ENCODE measurements at places on chromosomes 1 and 21.
A peak's percentile ranks its signal among the peaks of the same experiment; 100 is the strongest.

GRCh38 chr21:41211060-41211805, 43.3 kb downstream of the BACE2 start:
- DNase-seq: no peak

DNA sequence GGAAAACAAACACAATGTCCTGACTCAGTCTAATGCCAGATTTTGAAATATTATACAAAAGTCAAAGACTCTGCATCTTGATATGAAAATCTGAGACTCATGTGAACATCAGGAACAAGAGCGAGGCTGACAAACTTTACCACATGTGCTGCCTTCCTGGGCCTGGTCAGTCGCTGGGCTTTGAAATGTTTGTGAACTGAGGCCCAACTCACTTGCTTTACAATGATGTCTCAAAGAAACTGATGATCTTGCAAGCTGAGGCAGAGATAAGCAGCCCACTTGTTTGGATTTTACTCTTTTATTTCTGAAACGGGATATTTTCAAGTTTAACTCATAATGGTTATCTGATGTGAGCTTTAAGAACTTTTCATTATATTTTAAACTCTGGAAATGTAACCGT, 2.1 kb downstream of the BCAR3 start:
- no peak for DNase-seq

- DNase-seq: no peak
Measured at GRCh38 chr1:236326432-236326831, 44.7 kb upstream of the ERO1B start.

DNA sequence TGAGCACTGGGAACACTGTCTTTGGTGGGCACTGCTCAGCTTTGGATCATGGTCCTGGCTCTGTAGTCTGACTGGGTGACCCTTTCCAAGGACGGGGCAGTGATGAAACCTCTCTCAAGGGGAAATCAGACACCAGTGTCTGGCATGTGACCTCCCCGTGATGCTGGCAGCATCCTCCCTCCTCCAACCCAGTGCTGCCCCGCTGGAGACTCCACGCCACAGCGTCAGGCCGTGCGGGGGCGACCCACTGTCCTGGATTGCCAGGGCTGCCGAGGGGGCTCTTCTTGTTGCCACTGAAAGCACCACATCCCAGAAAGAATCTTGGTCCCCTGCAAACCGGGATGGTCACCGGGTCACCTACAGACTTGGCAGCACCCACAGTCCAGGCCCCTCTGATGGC, 146.4 kb upstream of the ARHGEF16 start:
- no peak for DNase-seq

DNA sequence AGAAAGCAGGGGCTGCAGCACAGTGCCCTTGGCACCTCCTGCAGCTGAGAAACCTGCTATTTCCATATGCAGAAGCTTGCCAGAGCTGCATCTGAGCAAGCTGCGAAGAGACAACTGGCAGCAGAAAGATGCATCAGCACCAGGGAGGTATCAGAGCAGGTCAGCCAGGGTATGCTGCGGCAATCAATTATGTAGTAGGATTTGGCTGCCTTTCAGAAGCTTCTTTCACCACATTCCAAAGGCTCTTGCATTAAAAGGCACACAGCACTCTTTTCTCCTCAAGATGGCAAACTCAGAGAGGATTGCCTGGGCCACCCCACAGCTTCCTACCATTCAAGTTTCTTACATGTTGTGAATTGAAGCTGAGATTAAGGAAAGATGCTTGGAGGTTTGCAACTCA, 47.6 kb upstream of the RAP1A start:
- DNase-seq: no peak

GRCh38 chr1:187070076-187070475, 241.3 kb downstream of the PLA2G4A start:
- no peak for DNase-seq

DNA sequence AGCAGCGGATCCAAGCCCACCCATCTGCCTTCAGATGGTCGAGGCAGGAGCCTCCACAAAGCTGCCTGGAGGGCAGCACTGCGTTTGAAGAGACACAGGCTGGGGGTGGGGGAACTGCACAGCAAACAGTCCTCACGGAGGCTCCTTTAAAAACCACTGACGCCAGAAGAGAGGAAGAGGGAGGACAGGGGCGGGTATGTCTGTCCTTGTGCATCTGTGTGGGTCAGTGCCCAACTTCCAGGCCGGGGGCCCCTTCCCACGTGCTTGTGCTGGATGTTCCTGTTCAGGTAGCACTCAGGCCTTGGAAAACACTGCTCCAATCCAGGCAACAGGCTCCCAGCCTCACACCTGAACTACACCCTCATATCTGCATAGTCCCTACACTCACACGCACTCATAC, 7.7 kb downstream of the AHDC1 start:
- DNase-seq: no peak

GRCh38 chr1:18299441-18300338, 181.0 kb upstream of the KLHDC7A start:
- peak; percentile 42 for DNase-seq

DNA sequence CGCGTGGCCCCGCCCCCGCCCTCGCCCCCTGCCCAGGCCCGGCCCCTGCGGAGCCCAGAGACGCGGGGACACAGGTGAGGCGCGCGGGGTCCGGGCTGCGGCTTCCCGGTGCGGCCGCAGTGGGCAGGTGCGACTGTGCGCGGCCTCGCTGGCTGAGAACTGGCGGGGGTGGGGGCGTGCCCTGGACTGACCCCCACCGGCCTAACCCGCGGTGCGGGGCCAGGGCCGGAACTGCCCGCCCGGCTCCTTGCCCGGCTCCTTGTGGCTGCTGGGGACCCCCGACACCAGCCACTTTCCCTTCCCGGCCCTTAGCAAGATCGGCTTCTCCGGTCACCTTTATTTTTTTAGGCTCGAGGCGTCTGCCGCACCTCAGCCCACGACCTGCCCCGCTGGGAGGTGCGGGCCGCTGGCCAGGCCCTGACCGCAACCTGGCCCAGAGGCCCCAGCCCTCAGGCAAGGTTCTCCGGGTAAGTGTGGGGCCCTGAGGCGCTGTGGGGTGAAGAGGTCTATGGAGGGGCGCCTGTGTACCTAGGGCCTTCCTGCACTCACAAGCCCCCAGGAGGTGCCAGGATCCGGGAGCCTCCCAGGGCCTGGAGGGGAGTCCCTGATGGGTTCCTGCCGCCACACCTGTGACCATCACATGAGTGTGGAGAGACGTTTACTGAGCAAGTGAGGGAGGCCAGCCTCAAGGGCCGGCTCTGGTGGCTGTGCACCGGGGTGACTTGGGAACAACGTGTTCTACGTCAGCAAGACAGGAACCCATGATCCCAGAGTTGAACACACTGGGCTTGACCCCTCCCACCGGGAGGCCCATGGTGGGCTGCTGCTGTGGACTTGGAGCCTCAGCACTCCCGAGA, at the start of gene SMIM1:
Gene SMIM1 (plus strand): TSS at position 35 of the 857 bp plus-strand sequence. CDS start 2,625 bp downstream, outside the sequence.
- no peak for DNase-seq

DNA sequence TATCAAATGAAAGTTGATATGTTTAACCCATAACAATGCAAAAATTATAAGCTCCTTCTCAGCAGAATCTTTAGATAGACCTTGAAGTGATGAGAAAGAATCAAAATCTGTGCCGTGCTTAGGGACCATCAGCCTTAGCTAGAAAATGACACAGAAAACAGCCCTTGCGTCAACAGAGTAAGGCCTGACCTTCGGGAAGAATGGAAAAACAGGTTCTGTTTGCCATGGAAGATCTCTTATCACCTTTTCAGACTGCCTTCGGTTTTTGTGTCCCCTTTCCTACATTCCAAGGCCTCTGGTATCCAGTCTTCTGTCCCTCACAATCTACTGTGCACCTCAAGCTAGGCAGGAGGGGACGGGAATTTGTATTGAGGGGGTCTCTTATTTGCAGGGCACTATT, 37.6 kb upstream of the DPT start:
- DNase-seq: no peak

- peak; percentile 16 for DNase-seq
Measured at GRCh38 chr1:78303620-78304019, 187.2 kb upstream of the PTGFR start.

DNA sequence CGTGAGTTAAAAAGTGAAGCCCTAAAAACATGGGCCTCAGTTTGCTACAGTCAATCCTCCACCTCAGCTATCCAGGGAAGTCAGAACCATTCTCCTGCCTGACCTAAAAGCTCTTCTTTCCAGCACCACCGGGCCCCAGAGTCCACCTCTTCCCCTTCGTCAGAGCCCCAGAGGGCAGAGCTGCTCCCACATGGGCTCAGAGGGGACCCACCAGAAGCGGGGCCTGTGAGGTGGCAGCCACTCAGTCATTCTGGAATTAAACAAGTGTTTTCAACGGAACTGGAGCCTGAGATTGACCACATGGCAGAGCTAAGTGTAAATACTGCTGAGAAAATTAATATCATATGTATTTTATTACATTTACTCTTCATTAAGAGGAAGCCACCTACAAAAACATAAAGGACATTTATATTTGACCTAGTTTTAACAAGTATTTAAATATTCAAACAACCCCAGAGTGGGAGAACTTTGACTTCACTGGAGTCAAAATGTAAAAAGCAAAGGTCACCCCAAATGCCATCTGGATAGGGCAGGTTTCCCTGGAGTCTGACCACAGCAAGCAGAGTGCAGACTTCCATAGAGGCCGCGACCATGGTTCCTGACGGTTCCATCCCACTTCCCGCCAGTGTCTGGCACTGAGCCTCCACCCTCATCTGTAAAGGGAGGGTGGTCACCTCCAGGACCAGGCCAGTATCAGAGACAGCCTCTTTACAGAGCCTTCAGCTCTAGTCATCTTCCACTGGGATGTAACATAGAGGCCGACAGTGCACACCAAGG, 1.8 kb downstream of the SUMO3 start:
- DNase-seq: no peak

DNA sequence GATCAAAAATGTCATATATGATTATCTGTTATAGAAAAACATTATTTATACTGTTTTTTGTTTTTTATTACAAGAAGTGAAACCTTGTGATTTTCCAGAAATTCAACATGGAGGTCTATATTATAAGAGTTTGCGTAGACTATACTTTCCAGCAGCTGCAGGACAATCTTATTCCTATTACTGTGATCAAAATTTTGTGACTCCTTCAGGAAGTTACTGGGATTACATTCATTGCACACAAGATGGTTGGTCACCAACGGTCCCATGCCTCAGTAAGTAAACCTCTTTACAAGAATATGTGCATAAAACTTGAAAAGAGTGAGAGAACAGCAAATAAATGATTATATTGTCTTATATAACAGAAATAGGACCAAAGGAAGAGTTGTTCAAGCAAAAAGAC, 14.5 kb downstream of the CFHR4 start:
- DNase-seq: no peak

DNA sequence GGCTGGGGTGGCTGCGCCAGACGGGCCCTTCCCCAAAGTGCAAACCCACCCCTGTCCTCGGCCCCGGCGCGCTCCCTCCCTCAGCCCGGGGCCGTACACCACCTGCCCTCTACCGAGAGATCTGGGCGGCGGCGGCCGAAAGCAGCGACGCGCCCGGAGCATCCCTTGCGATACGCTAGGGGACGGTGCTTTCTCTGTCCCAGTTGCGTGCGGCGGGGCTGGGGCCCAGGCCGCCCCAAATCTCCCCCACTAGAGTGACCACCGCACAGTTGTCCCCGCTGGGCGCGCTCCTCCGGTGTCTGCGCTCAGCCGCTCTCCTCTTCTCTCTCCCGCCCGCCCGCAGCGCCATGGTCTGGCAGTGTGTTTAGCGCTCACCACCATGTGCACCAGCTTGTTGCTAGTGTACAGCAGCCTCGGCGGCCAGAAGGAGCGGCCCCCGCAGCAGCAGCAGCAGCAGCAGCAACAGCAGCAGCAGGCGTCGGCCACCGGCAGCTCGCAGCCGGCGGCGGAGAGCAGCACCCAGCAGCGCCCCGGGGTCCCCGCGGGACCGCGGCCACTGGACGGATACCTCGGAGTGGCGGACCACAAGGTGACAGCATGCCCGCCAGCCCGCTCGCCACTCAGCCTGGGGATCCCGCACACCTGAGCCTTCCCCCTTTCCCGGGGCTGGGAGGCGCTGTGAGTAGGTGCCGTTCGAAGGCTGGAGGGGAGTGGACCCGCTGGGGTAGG, 1.0 kb downstream of the ST6GALNAC5 start:
- DNase-seq: no peak

- peak; percentile 8 for DNase-seq
Measured at GRCh38 chr1:229075217-229075616, 195.7 kb upstream of the RAB4A start.

DNA sequence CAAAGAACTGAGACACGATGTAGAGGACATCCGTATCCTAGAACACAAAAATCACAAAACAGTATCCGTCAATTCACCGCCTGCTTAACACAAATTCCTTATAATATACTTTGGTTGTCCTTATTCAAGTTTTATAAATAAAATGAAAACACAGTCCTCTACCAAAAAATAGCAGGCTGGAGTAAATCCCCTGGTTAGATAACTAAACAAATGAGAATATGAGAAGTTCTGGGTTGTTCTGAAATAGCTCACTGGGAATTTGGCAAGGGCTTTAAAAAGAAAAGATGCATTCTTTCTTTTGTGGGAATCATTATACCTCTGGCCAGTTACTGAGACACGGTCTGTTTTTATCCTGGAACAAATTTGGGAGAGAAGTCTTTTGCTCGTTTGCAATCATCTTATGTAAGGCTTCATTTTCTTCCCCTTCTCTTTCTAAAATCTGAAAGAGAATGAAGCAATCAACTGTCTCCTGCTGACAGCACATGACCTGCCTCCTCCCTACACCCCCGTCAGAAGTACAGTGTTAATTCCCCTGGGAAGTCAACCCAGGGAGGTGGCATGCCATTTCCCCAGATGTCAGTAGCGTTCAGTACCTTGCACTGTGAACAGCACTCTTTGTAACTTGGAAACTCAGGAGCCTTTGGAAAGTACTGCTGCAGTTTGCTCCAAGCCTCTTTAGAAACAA, 37.1 kb upstream of the RAP1GAP start:
- no peak for DNase-seq

- no peak for DNase-seq
Measured at GRCh38 chr1:39410915-39411436, 80.5 kb upstream of the BMP8A start.

GRCh38 chr1:150876119-150876454, 312 bp downstream of the ARNT start:
- peak; percentile 57 for DNase-seq

DNA sequence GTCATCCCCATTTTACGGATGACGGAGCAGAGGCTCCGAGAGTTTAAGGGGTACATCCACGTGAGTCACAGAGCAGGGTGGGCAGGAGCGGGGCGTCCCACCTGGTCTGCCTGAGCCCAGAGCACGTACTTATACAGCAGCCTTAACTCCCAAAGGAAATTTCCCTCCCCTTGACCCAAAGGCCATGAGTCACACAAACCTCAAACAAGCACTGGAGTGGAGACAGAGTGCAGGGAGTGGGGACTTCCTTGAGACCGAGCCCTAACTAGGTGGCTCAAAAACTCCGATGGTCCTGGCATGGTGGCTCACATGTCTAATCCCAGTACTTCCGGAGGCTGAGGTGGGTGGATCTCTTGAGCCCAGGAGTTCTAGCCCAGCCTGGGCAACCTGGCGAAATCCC, 141.6 kb upstream of the KLHDC7A start:
- DNase-seq: peak; percentile 15

DNA sequence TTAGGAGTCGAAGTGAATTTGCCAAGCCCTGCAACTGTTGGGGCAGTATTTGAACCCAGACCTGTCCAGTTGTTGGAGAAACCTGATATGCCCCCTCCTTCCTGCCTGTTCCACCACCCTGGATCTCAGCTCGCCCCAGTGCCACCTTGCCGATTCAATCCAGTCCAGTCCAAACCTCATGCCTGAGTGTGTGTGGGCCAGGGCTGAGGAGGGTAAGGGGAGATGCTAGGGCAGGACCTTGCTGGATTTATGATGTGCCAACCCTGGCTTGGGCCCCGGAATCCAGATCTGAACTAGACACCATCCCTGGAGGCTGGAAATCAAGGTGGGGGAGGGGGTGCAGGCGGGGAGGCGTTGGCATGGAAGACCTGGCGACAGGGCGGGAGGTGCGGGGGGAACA, 98.9 kb upstream of the WNT4 start:
- no peak for DNase-seq

- DNase-seq: no peak
Measured at GRCh38 chr1:202122639-202123335, at the start of gene GPR37L1. TSS of gene GPR37L1 (plus strand) at chr1:202122917. CDS start at chr1:202122964, 47 bp downstream.
